ENCODE measurements at places on chromosomes 2 and 18.

- no peak for DNase-seq
These were observed 214.4 kb upstream of the ARL4C start for GRCh38 chr2:234711308-234711707.

- peak; percentile 19 for DNase-seq
These were observed 39.5 kb downstream of the ATP9B start for GRCh38 chr18:79108549-79109215.

- peak; percentile 54 for DNase-seq
These were observed 81.3 kb downstream of the CERKL start for GRCh38 chr2:181575650-181576025.

DNA sequence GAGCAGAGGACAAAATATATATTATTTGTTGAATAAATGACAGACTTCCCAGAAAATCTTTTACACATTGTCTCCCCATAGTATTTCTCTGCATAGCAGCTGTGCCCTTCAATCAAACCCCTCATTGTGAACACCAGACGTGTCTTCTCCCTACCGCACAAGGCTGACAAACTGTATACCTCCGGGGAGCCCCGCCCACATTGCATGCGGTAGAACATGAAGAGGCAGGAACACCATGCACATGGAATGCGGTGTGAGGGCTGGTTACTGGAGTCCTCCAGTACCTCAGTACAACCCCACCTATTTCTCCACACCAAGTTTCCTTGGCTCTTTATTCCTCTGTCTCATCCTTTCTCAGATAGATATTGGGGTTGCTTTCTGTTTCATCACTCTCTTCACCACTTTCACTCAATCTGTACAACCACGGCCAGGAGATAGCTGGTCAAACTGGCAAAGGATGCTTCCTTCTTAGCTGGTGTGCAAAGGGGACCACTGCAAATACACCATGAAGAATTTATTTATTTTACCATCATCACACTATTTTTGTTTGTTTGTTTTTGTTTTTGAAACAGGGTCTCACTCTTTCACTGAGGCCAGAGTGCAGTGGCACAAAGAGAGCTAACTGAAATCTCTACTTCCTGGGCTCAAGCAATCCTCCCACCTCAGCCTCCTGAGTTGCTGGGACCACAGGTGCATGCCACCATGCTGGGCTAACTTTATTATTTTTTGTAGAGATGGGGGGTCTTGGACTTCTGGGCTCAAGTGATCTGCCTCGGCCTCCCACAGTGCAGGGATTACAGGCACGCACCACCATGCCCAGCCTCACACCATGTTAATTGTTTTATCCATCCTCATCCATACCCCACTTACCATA is 2.3 kb upstream of the NBAS start:
- DNase-seq = no peak

- no peak for DNase-seq
These were observed 2.0 kb upstream of the MOB4 start for GRCh38 chr2:197513915-197514314.
